ENCODE measurements at places on chromosomes 3 and 15.

DNA sequence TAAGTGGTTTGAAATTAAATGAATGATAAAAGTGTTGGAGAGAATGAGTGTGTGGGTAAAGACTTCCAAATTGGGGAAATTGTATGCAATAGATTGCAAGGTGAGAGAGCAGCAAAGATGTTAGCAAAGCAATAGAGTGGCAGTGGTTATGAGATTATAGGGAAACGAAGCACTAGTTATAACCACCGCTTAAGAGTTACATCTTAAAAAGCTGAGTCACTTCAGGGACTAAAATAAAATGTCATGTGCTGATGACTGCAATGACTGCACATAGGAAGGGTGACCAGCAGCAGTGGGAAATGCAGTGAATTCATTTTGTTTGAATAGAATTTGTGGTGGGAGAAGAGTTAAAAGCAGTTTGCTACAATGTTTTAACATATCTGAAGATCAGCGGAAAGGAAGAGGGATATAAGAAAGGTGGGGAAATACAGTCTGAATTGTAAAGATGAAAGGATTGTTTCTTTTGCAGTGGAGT is 127.3 kb downstream of the RAP2B start:
- no peak for DNase-seq

DNA sequence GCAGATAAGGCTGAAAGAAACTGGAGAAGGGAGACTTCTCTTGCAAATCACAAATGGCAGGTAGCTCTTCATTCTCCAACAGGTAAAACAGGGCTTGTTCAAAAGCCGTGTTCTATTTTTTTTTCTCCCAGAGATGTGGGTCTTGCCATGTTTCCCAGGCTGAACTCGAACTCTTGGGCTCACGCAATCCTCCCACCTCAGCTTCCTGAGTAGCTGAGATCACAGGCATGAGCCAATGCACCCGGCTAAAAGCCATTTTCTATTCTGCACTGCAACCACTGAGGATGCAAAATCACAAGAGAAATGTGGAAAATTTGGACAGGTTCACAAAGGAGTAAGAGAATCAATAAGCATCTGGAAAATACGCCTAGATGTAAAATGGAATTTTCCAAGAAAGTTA is 19.5 kb downstream of the EIF4E3 start:
- no peak for DNase-seq

DNA sequence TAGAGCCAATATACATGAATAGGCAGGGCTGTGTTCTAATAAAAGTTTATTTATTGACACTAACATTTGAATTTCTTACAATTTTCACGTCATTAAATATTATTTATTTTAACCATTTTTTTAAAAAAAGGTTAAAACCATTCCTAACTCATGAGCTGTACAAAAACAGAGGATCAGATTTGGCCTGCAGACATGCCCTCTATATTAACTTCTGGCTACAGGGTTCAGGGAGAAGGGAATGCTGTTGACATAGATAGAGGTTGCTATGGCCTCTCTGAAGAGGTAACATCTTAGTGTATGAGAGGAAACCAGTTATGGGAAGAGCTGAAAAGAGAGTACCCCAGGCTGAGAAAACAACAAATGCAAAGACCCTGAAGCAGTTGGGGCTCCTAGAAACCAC is 19.1 kb upstream of the RAP2B start:
- DNase-seq: no peak

DNA sequence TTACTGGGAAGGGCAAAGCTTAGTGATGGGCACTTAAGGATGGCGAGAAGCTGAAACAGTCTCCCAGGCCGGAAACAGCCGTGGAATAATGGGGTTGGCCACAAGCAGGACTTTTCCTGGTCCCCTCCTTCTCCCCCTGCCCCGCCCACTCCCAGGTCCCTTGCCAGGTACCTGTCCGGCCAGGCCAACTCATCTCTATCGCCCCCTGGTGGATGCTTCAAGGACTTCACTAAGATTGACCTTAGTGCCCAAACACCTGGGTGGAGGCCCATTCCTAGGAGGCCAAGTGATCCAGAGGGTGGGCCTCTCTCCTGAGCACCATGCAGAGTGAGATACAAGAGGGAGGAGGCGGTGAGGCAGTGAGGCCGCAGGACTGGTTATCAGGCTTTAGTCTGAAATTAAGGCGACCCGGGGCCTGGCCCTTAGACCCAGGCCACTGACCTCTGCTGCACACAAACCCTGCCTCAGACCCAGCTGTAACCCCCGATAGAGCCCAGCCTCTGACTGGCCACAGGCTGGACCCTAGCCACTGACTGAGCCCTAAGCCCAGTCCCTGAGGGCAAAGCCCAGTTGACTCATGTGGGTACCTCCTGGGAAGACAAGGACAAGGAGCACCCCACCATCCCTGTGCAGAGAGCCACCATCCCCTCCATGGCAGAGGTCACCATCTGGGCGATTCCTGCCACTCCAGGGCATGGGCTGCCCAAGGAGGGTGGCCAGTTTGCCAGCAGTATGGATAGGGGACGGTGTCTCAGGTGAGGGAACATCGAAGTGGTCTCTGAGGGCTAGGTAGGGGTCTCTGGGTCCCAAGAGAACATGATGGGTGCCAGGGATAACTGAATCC is 37.6 kb downstream of the VIPR1 start:
- DNase-seq: peak; percentile 87

DNA sequence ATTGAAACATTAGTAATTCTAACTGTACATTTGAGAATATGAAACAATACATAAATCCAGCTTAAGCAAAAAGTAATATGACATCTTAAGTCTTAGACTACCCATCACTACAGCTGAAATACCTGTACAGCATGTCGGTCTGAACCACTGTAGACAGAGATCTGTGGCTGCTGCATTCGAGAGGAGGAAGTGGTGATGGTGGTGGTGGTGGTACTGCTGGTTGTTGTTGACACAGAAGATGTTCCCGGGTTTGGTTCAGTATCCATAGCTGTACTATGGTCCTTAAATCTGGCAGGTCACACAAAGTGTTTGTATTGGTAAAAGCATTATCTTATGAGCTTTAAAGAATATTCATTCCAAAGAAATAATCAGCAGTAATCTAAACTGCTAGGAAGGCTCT is 2.9 kb downstream of the PHC3 start:
- no peak for DNase-seq

DNA sequence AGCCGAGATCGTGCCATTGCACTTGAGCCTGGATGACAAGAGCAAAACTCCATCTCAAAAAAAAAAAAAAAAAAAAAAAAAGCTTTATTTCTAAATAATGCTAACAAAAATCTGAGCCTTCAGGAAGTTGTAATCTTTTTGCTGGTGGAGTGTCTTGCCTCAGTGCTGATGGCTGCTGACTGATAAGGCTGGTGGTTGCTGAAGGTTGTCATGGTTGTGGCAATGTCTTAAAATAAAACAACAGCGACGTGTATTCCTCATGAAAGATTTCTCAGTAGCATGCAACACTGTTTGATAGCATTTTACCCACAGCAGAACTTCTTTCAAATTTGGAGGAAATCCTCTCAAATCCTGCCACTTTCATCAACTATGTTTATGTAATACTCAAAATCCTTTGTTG is 77.4 kb upstream of the PTPRG start:
- no peak for DNase-seq

DNA sequence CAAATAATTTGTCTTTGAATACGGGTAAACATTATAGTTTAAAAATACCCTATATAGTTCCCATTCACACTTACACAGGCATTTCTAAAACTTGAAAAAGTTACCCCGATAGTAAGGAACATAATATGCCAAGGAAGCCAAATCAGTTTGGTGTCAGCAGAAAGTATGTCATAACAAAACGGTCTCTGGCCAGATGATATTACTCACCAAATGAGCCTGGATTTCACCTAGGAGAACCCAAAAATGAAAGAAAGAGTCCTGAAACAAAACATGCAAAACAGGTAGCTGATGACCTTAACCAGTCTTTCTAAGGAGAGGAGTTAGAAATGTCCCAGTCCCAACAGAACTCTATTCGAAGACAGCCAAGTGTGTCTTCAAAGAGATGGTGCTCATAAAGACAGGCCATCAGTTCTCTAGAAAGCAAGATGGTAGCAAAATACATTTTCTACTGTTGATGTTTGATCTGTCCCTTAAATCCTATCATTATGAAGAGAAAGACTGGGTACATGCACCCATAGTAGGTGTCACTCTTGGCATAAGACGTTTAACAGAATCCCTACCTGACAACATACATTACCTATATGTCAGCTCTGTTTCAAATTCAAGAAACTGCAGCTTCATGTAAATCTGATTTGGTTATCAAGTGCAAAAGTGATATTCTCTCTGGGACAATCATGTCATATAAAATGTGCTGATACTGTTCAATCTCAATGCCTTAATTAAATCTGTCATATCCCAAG is 942.5 kb downstream of the ROBO1 start:
- DNase-seq: no peak

- DNase-seq: no peak
Observed at GRCh38 chr15:69608661-69609060, 156.0 kb downstream of the RPLP1 start.
